EH (cell line): ENCODE measurements at places on chromosomes 11 and 22.

DNA sequence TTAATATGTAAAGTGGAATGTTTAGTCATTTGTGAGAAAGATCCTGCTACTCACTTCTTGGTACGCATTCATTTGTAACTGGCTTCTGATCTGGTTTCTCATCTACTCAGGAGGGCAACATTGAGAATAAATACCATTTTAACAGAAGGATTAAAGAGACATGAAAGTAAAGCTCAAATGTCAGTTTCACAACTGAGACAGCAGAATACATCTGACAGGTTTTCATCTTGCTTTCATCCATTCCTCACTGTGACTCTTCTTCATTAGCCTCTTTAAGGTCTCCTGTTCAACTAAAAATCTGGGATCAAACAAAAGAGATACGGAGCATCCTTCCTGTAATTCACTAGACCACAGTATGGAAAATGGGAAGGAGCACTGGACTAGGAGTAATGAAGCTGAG is 31.4 kb upstream of the CCDC89 start:
- DNase-seq, result no peak

DNA sequence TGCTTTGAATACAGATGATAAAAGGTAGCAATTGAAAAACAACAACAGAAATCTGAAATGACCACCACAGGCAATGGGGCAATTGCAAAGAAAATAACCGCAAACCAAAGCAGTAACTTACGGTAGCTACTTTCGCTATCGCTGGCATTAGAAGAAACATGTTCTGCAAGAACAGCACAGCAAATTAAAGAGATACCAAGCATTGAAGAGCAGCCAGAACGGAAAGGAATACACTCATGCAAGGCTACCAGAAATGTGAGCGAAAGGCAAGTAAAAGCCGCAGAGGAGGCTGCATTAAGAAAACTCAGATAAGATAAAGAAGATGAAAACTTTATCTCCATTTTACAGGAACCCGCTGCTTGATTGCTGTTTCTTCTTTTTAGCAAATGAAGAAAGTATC is 194.1 kb upstream of the CCDC90B start:
- no peak for DNase-seq

GRCh38 chr11:6285019-6285418 is 25.4 kb downstream of the CCKBR start:
- no peak for DNase-seq

- no peak for DNase-seq
Observed at GRCh38 chr11:104343578-104343977, 179.6 kb upstream of the PDGFD start.

GRCh38 chr11:14819596-14819995 is 72.4 kb downstream of the CYP2R1 start:
- no peak for DNase-seq

- DNase-seq, result peak; percentile 23
Observed at GRCh38 chr22:35217527-35217926, 39.8 kb upstream of the HMGXB4 start.

- DNase-seq, result peak; percentile 18
Observed at GRCh38 chr11:24496736-24497725, at the start of gene LUZP2. Gene LUZP2, plus strand, starts transcription at chr11:24497053.

DNA sequence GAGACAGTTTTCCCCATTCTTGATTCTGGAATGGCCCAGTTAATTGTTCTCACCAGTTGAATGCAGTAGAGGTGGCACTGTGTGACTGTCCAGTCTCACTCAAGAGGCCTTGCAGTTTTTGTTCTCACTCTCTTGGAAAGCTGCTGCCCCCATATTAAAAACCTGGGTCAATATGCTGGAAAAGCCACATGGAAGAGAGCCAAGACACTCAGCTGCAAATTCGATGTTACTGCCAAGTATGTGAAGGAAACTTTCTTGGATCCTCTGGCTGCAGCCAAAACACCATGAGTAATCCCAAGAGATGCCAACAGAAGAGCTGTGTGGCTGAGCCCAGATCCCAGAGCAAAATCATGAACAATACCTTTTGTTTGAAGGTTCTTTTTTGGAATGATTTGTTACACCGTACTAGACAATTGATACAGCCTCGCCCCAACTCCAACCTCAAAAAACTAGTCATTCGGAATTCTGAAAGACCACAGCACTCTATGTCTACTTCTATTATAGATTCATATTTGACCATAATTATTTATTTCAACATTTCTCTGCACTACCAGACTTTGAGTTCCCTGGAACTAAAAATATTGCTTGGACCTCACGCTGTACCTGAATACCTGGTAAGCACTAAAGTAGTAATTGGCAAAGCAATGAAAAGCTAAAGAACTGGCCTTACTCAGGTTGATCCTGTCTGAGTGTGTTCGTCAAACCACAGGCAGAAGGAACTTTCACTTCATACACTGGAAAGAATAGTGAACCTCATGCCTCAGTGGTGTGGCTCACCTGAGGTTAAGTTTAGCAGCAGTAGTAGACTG is 378.8 kb downstream of the ETS1 start:
- DNase-seq, result peak; percentile 93

- peak; percentile 98 for DNase-seq
Observed at GRCh38 chr11:12066056-12066798, 44.2 kb upstream of the MICAL2 start.

- DNase-seq, result peak; percentile 94
Observed at GRCh38 chr11:45102810-45103621, 43.4 kb upstream of the PRDM11 start.

GRCh38 chr22:45072322-45072903 is 62.6 kb upstream of the PHF21B start:
- DNase-seq, result peak; percentile 72
